Stimulated activated CD4-positive, alpha-beta T cell treated with anti-CD3 and anti-CD28 coated beads, Interleukin-1b, Interleukin-23, amount 100 ng/mL, for 1 hour (primary cell): ENCODE measurements at places on chromosomes 6 and 20.

DNA sequence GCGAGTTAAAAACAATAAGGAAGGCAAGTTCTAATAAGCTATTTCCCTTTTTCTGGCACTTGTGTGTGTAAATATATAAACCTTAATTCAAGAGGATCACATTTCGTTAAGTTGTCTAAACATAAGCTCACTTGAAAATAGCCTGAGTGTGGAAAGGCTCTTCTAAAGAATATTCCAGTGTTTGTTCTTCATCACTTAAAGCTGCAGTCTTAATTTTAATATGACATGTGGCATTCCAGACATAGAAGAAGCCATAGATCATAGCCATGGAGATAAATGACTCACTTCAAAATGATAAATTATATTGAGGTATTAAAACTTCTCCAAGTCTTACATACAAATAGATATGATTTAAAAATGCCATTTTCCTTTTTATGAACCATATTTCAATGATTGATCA is 42.1 kb downstream of the IYD start:
- no peak for DNase-seq

GRCh38 chr20:50589548-50590347 is 79.6 kb downstream of the PTPN1 start:
- DNase-seq: no peak

DNA sequence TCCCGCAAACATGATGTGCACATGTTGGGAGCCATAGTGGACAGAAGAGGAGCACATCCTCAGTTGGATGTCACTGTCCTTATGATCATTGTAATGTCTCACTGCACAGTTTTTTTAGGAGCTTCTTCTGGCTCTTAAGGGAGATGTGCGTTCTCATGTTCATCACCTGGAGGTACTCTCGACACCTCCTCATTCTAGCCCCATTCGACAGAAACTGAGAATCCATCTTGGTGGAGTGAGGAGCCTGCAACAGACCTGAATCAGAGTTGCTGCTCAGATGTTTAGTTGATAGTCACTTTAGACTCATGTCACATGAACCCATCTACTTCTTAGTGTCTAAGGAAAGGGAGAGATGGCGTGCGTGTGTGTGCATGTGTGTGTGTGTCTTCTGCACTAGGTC is 2.3 kb upstream of the BMP6 start:
- DNase-seq: no peak

DNA sequence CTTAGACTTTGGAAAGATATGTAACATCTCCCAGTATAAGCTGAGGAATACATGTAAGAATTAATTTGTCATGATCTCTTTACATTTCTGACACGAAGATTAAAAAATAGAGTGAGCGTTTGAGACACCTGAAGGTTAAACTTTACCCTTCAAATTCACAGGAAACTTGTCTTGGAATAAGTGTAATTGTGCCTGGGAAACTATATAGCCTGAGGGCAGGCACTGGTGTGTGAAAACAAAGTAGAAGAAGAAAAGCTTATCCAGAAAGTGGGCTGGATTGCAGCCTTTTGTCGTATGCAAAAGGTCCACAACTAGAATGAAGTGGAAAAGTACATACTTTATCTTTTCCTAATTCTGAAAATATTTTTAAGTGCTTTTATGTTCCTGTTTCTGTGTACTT is 275.7 kb upstream of the TCF21 start:
- DNase-seq: no peak

GRCh38 chr6:43402820-43403219 is 24.5 kb upstream of the ABCC10 start:
- DNase-seq: no peak

GRCh38 chr6:47698342-47698787 is at the start of gene ADGRF4:
Gene ADGRF4 (plus strand): TSS chr6:47698580. CDS start chr6:47707246, 8,666 bp downstream.
- DNase-seq: no peak

- DNase-seq: no peak
These were observed 734.9 kb upstream of the FLRT3 start for GRCh38 chr20:15072316-15072715.

DNA sequence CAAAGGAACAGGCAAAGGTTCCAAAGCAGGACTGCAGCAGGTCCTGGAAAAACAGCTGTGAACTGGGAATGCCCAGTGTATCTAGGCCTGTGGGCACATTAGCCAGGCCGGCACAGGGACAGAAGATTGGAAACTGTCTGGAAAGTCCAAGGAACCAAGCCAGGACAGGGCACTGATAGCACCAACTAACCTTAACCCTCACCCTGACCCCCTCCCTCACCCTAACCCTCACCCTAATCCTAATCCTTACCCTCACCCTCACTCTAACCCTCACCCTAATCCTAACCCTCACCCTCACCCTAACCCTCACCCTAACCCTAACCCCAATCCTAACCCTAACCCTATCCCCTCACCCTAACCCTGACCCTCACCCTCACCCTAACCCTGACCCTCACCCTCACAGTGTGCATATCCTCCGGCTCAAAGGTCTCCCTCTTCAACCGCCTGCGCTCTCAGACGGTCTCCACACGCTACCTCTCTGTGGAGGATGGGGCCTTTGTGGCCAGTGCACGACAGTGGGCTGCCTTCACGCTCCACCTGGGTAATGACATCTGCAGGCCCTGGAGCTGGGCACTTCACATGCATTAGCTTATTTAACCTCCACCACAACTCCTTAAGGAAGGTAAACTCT is 5.1 kb upstream of the MATN4 start:
- DNase-seq: no peak

DNA sequence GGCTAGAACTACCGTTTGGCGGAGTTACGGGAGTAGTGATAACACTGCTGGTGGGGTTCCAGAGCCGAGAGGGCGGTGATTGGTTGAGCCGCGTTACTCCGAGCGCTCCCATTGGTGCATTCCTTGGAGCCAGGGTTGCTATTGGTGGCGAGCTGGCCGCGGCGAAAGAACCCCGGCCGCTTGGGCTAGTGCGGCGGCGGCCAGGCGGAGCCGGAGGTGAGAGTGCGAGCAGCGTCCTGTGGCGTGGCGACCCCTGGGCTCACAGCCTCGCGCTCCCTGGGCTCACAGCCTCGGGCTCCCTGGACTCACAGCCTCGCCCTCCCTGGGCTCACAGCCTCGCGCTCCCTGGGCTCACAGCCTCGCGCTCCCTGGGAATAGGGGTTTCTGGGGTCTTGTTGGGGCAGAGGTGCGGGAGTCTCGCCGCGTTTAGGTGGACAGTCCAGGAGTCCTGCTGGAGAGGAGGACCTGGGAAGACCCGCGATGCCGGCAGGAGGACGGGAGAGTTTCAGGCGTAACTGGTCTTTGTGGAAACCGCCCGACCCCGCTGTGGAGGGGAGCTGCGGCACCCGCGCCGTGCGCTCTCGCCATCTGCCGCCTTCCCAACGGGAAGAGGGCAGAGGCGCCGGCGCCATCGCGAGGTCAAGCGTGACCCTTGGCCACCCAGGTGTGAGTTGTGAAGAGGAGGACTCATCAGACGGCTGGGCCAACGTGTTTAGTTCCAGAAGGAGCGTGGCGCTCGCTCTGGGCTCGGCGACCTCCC is 12.2 kb downstream of the PRDM13 start:
- no peak for DNase-seq

DNA sequence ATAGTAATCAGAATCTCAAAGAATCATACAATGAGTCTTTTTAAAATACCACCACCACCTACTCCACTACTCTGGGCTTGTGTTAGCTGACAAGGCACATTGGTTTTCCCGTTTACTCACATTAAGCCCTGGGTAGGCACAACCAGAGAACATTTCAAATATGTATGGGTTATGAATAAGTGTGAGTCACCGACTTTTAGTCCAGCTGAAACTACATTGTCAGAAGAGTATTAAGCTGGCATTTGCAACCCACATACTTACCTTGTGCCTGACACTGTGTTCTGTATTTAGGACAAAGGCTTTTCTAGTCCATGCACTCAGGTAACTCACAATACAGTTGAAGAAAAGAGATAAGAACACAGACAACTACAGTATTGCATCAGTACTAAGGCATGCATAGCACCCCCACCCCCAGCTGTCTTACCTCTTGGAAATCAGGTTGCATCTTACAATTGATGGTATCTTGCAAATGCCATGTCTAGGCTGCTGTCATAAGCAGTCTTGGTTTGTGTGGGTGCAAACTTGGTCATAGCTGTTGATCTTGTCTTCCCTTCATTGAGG is 40.3 kb upstream of the AHI1 start:
- DNase-seq: peak; percentile 4

DNA sequence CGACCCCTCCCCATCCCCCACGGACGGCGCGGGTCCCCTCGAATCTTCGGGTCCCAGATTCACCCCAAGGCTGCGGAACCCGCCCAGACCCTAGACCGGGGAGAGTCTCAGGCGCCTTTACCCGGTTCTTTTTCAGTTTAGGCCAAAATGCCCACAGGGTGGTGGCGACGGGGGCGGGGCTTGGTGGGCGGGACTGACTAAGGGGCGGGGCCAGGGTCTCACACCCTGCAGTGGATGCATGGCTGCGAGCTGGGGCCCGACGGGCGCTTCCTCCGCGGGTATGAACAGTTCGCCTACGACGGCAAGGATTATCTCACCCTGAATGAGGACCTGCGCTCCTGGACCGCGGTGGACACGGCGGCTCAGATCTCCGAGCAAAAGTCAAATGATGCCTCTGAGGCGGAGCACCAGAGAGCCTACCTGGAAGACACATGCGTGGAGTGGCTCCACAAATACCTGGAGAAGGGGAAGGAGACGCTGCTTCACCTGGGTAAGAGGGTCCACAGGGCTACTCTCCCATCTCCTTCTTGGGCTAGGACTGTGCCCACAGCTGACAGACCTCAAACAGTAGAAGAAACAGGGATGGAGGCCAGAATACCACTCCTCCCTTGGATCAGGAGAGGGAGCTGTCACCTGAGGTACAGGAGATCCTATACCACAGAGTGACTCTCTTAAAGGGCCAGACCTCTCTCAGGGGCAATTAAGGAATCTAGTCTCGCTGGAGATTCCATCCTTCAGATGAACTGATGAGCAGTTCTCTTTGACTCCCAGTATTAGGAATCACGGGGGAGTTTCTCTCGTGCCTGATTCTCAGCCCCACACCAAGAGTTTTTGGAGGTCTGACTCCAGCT is 942 bp downstream of the HLA-E start:
- DNase-seq: peak; percentile 59

DNA sequence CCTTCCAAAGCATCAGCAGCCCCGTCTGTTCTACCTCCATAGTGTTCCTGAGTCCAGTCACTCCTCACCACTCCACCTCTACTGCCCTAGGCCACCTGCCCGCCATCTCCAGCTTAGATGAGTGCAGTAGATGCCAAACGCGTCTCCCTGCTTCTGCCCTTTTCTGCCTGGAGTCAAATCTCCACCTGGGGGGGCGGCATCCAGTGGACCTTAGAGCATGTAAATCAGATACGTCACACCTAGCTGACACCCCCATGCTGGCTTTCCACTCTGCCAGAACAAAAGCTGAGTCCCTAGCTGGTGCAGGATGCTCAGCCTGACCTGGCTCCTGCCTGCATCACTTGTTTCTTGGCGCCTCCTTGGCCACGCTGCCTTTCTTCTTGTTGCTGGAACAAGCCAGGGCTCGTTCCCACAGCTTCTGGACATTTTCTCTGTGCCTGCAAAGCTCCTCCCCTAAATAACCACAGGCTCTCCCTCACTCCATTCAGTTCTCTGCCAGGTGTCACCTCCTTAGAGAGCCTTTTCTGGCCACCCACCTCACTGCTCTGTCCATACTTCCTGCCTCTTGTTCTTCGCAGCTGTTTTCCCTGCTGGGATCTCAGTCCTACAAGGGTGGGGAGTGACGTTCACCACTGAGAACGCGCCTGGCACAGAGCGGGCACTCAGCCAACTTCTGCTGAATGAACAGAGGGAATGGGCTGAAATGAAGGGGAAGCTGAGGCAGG is 5.8 kb downstream of the DDR1 start:
- no peak for DNase-seq

GRCh38 chr6:42569102-42570028 is 5.5 kb downstream of the UBR2 start:
- no peak for DNase-seq

DNA sequence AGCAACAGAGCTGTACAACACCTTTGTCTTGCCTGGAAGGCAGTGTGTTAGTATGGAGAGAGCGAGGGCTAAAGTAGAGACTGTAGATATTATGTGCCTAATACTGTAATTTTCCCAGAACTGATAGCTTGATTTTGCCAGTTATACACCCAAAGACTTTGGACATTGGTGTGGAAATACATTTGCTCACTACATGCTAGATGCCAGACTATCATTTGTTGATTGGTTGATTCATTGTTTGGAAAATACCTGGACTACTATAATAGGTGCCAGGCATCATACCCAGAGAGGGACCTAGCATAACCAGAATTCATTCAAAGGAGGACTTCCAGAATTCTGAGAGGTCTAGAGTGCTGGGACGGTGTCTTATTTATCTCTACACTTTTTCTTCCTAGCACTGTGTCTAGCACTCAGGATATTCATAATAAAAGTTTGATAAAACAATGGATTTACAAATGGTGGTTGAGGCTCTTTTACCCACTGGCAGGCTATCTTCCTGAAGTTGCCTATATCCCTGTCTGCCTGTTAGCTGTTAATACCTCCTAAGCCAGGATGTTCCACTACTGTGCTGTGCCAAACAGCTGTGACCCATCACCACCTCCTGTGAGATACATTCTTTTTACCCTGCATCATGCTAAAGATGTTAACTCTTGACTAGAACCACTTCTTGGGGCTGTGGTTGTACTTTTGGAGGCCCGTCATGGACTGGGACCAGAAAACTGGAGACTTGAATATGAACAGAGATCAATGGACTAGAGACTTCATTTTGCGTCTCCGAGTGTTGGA is 72.2 kb upstream of the FUCA2 start:
- DNase-seq: no peak

- DNase-seq: no peak
These were observed 50.4 kb downstream of the YTHDF1 start for GRCh38 chr20:63165356-63166192.

GRCh38 chr20:37726971-37727956 is 33.4 kb downstream of the CTNNBL1 start:
- no peak for DNase-seq

GRCh38 chr6:108170332-108171290 is 4.8 kb downstream of the NR2E1 start:
- no peak for DNase-seq

DNA sequence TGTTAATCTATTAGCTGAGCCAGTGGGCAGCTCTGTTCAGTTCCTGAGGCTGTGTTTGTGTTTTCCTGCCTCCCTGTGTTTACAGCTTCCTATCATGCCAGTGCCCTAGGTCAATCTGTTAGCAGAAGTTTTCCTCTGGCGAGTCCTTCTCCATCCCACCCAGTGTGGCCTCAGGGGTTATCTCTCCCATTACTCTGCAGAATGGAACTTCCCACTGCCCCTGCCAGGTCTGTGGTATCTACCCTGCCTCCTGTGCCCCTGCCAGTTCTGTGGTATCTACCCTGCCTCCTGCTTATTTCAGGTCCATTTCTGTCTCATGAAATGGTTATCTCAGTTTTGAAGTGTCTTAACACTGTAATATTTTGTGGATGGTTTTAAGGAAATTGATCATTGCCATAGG is 63.1 kb downstream of the SLX4IP start:
- DNase-seq: no peak

- no peak for DNase-seq
These were observed 112.8 kb upstream of the TSHZ2 start for GRCh38 chr20:52859156-52859876.

DNA sequence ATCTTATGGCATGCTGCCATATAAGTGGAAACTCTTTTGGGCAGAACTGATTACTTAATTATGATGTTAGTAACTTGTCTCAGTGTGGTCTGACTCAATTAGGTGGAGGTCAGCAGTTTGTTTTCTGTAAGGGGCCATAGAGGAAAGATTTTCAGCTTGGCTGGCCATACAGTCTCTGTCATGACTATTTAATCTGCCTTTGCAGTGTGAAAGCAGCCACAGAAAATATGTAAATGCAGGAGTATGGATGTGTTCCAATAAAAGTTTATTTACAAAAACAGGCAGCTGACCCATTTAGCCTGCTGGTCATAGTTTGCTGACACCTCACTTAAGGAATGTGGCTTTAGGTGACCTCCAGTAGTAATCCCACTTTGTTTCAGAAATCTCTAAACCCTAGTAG is 700.7 kb downstream of the EPM2A start:
- no peak for DNase-seq
